Activated CD4-positive, alpha-beta T cell treated with anti-CD3 and anti-CD28 coated beads for 36 hours (primary cell): ENCODE measurements at places on chromosomes 2 and 18. TPM values are rescaled to one million over a fixed set of nuclear protein-coding genes. Genes with fewer than 3 reads are reported as not detected.
A peak's percentile ranks its signal among the peaks of the same experiment; 100 is the strongest.

- DNase-seq, result no peak
Measured at GRCh38 chr18:59180150-59180845, 39.7 kb upstream of the GRP start.

DNA sequence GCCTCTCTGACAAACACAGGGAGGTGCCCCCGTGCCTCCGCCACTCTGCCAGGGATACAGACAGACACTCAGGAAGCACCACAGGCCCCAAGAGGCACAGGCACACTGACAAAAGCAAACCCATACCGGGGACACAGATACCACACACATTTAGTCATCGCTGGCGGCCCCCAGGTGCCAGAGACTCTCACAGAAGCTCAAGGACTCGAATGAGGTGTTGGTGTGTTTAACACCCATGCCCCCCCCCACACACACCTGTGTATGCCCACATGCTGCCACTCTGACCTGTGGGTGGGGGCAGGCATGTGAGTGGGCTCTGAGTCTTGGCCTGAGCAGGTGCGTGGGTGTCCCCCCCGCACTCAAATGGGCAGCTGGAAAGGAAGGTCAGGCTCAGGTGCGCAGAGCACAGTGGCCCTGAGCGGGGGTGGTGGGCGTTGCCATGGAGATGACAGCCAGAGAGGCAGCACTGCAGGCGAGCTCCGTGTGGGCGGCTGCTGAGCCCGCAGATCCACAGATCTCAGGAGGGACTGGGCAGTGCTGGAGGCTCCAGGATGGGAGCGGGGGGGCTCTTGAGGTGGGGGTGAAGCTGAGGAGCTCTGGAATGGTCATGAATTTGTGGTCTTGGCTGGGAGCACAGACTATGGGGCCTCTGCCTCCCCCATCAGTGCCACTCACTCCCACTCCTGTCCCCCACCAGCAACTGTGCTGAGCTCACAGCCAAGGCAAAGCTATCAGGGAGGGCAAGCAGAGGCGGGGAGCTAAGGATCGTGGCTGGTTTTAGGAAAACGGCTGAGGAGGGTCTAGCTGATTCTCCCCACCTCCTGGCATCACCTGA lies 73.9 kb upstream of the TAF1B start:
- DNase-seq, result peak; percentile 65

DNA sequence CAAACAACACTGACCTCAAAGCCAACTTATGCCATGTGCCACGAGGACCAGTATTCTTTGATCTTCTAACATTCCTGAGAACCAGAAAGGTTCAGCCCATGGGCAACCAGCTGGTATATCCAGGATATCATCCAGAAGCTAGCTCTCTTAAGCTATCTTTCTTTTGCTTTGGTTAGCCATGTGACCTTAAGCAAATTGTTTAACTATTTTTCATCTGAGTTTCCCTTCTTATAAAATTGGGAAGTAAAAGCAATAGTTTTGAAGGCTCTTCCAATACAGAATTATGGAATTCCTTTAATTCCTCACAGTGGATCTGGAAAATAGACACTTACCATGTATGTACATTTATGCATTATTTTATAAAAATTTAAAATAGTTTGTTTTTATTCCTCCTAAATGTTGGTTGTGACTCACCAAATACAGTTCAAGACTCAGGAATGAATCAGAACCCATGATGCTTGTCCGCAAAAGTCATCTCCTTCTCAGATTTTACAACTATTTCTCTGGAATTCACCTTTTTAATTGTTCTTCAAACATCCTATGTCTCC lies 435.7 kb downstream of the ZEB2 start:
- no peak for DNase-seq

GRCh38 chr2:217625557-217626169 lies 377.1 kb downstream of the TNS1 start:
- no peak for DNase-seq

GRCh38 chr2:178829981-178830380 lies 22.8 kb upstream of the TTN start:
- DNase-seq, result no peak

DNA sequence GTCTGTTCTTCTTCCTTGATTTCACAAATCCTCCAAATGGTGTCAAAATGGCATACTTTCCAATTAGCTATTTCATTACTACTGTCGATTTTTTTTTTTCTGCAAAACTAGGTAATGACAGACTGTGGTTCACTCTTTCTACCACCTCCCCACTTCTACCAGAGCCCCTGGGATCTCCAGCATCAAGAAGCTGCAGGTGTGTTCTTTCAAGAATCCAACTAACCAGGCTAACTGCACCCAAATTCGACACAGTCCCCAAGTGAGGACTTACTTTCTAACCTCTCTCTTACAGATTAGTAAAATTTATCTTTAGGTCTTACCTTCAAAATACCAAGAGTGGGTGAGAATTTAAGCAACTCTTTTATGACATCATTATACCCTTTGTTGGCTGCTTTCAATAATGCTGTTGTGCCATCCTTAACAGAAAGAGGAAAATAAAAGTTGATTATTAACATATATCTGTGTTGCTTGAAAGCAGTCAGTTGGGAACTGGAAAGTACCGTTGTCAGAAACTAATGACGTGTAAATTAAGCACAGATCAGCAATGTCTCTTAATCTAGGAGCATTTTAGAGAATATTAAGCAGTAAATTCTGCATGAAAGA lies 31.2 kb upstream of the NPC1 start:
- no peak for DNase-seq

DNA sequence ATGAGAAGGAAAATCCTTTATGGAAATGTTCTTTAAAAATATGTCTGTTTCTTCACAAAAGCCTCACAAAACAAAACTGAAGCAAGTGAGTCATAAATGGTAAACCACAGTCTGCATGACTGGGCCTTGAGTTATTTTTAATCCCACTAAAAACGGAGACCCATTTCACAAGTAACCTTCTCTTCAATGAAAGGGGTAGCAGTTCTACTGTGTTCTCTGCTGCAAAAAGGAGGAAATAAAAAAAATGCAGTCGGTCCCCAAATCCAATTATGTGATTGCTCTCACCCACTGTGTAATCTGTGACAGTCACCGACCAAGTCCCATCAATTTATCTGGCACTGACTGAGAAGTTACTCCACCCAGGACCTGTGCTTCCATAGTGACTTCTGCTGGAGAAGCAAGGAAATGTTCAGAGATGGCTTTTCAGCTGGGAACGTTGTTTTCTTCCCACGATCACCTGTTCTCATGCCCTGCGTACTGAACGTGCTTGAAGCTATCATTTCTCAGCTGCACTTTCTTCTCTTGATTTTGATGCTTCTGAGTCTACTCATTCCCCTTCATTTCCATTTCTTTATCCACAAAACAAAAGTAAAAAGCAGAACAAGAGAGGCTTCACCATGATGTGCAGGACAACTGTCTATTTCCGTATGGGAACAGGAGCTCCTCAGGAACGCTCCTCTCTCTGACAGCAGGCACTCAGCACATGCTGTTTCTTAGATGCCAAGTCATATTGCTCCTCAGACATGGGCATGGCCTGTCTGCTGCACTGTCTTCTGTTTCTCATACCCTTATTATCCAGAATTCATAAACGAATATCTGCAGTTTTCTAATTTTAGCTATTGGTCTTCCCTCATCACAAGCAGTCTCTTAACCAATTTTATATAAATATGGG lies 80.0 kb upstream of the TMEM200C start:
- no peak for DNase-seq

- DNase-seq, result no peak
Measured at GRCh38 chr2:99864561-99865553, 277.5 kb downstream of the AFF3 start.

GRCh38 chr2:85718009-85718391 lies 23.8 kb downstream of the GNLY start:
- no peak for DNase-seq

VWA3B gene
- total RNA-seq, result not detected

- no peak for DNase-seq
Measured at GRCh38 chr2:204360218-204361007, 184.9 kb upstream of the PARD3B start.

DNA sequence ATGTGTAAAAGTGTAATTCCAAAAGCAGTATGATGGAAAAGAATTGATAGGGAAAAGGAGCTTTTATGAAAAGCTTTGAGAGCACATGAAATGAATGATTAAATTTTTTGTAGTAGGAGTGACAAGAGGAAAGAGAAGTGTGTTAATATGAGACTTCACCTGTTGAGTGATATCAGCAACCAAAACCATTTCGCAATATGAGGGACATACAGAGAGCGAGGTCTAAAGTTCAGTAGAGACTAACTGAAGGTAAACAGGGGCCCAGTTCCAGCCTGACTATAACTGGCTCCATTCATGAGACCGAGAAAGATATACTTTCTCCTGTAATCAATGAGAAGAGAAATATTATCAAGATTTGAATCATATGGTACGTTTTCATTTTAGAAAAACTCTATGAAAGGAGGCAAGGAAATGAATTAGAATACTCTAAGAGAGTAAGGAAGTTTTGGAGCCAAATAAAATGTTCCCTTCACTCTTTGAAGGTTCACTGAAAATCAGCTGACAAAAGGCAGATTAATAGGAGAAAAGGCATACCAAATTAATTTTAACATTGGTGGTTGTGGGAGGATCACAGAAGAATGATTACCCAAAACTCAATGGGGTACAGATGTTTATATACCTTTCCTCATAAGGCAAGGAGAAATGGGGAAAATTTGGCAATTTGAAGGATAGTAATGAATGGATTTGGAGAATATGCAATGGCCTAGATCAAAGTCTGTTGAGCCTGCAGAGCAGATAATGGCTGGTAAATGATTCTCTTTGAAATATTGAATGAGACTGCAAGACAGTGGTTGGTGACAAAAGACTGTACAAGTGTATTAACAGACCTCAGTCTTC lies 932.2 kb downstream of the TDRD15 start:
- DNase-seq, result no peak
